ENCODE measurements at places on chromosomes 6 and 20. TPM values are rescaled to one million over a fixed set of nuclear protein-coding genes. Genes with fewer than 3 reads are reported as not detected.
A peak's percentile ranks its signal among the peaks of the same experiment; 100 is the strongest.

Gene KIAA1755
- total RNA-seq, result 0.32 TPM

Gene OPN5
- not detected for total RNA-seq

Gene ZC2HC1B
- total RNA-seq, result not detected

Gene TCEA2
- total RNA-seq, result 6.8 TPM

Gene ZNF311
- total RNA-seq, result 1.1 TPM

Gene PHACTR3
- total RNA-seq, result not detected

Gene CGA
- total RNA-seq, result not detected

Gene COL11A2
- 0.32 TPM for total RNA-seq

Gene SLC26A8
- total RNA-seq, result 0.04 TPM

Gene TMEM170B
- total RNA-seq, result 0.20 TPM

Gene BPIFA2
- total RNA-seq, result not detected

GRCh38 chr6:155528982-155529453 lies 73.4 kb upstream of the NOX3 start:
- ATAC-seq, result peak; percentile 57

GRCh38 chr20:60332523-60332922 lies 374.3 kb downstream of the CDH26 start:
- no peak for ATAC-seq

DNA sequence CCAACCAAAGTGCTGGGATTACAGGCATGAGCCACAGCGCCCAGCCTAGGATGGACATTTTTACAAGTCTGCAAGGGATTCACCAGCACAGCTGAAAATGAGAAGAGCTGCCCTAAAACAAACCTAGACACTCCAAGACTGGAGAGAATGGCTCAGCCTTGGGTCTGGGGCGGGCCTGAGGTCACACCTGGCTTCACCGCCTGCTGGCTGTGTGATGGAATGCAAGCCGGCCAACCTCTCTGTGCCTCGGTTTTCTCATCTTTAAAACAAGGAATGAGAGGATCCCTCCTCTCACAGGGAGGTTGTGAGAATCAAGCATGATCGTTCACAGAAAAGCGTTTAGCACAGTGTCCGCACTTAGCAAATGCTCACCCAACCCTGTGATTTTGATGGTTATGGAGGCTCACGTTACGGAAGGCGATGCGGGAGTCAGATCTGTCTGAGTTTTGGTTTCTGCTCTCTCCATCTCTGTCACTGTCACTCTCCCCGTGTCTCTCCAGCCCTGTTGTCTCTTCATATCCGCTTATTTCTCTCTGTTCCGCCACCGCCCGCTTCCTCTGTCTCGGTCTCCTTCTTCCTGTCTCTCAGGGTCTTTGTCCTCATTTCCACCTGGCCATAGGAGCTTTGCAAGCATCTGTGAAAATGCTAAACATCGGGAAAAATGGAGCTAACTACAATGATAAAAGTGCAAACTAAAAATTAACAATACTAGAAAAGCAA lies 47.6 kb downstream of the CEBPB start:
- no peak for ATAC-seq

DNA sequence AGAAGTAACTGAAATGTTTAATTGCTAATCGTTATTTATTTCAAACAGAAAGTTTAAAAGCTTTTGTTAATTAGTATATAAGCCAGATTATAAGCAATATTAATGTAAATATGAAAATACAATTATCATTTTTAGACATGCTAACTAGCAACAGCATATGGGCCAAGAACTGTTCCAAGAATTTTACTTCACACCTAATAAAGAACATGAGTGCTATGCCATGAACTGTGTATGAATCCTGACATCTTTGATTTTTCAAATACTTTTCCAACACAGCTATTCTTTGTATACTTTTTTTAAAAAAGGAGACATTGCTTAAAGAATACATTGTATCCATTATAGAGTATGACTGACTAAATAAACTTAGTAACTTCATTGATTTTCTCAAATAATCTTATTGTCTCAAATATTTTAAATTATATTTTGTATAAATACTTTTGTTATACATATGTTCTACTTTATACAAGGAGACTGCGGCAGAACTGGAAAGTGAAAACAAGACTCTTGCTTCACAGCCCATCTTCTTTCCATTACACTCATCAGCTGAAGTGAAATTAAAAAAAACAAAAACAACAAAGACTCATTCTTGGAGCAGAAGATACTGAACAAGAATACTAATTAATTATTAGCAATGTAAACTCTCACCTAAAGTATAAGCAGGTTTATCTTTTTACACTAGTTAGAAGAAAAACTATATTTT lies 89.9 kb downstream of the EPHA7 start:
- ATAC-seq, result no peak

GRCh38 chr6:117233145-117233544 lies 32.2 kb upstream of the VGLL2 start:
- ATAC-seq, result no peak

- peak; percentile 52 for ATAC-seq
These were observed 16.3 kb upstream of the POPDC3 start for GRCh38 chr6:105196076-105196475.

DNA sequence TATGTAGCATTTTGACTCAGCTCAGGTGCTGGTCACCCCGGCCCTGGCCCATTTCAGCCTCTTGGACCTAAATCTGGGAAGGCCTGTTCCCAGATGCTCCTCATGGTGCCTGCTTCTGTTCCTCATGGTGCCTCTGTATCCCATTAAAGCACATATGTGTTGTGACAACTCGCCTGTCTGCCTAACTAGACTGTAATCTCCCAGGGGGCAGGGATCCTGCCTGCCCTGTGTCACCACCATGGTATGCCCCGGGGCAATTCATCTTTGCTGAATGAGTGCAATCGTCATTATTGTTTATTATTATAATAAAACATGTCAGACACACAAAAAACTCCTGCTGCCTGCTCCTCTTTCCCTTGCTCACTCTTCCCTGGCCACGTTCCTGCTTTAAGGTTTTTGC lies 62.0 kb downstream of the ZFP64 start:
- no peak for ATAC-seq

DNA sequence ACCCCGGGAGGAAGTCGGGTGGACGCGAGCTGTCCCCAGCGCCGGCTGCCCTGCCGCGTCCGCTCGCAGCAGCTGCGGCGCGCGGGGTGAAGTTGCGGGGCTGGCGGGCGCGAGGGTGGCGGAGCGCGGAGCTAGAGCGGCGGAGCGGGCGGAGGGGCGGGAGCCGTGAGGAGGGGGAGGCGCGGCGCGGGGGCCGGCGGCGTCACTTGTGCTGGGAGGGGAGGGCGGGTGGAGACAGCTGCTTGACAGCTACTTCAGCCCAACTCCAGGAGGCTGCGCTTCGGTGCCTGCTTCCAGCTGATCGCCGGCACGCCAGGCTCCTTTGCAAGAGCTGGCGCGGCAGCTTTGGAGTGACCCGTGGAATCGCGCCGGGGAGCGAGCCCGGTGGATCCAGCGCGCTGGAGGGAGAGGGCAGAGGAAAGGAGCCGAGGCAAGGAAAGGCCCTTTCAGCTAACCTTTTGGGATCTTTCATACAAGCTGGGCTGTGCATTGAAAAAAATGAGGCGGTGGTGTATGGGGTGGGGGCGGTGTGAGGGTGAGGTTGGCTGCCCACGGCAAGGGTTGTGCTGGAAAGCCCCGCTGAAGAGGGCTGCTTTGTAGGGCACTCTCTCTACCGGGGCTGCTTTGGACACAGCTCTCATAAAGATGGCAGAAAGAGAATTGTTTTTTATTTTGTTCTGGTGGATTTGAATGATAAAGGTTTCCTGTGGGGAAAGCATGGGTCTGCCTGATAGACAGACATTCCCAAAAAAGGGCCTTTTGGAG lies 24.6 kb downstream of the RIPOR2 start:
- ATAC-seq, result peak; percentile 36

- no peak for ATAC-seq
These were observed 176.1 kb upstream of the PLN start for GRCh38 chr6:118371955-118372354.

GRCh38 chr6:82869493-82869892 lies 196.1 kb downstream of the UBE3D start:
- ATAC-seq, result no peak

GRCh38 chr6:149834513-149835481 lies 29.4 kb downstream of the LRP11 start:
- peak; percentile 92 for ATAC-seq

DNA sequence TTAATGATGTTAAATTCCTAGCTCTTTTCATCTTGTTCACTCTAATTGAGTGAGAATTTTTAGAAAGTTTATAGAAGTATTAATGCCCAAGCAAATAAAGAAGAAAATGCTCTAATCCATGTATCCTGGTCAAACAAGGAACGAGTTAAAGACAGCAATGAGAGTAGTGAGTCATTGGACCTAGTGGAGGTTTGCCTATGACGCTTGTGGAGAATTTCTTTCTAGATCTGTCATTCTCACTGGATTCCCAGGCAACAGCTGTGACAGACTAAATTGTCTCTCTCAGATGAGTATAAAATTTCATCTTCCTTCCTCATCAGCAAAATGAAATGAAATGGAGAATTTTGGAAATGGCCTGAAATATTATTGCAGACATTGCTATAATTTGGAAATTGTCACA lies 127.9 kb downstream of the COL19A1 start:
- ATAC-seq, result no peak

DNA sequence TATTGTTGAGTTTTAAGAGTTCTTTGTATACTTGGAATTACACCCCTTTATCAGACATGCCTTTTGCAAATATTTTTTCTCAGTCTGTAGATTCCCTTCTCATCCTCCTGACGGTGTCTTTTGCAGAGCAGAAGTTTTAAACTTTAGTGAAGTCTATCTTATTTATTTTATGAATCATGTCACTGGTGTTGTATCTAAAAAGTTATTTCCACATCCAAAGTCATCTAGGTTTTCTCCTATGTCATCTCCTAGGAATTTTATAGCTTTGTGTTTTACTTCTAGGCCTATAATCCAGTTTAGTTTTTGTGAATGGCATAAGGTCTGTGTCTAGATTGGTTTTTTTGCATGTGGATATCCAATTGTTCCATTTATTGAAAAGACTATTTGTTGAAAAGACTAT lies 271.3 kb downstream of the KIF16B start:
- ATAC-seq, result no peak

- no peak for ATAC-seq
These were observed 12.7 kb upstream of the HLA-DRB1 start for GRCh38 chr6:32602383-32602782.

- no peak for ATAC-seq
These were observed 106.6 kb downstream of the DLL1 start for GRCh38 chr6:170184316-170184715.

DNA sequence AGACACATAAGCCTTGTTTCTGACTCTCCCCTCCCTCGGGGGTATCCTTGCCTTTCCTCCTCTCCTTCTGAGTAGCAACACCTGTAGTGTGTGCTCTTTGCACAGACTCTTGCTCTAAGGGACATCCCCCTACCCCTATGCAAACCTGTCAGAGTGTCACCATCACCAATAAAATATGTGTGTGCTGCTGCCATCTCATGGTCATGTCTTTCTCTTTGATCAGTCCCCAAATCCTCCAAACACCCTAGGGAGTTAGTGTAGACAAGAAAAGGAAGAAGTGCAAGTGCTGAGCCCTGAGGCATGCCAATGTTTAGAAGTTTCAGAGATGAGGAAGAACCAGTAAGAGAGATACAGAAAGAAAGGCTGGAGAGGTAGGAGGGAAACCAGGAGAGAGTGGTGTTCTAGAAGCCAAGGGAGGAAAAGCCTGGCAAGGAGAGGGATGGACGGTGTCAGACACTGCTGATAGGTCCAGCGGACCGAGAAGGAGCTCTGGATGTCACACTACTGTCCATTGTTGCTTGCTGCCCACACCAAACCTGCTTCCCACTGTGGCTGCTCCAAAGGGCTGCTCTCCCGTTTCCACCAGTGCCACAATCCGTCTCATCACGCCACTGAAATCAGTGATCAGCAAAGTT lies 16.4 kb downstream of the TRMT6 start:
- peak; percentile 32 for ATAC-seq

- ATAC-seq, result no peak
These were observed 148.7 kb downstream of the PRL start for GRCh38 chr6:22147921-22148776.

GRCh38 chr6:137518386-137518983 lies 24.3 kb upstream of the OLIG3 start:
- no peak for ATAC-seq

- ATAC-seq, result no peak
These were observed 129.7 kb upstream of the AKAP12 start for GRCh38 chr6:151109869-151110575.

DNA sequence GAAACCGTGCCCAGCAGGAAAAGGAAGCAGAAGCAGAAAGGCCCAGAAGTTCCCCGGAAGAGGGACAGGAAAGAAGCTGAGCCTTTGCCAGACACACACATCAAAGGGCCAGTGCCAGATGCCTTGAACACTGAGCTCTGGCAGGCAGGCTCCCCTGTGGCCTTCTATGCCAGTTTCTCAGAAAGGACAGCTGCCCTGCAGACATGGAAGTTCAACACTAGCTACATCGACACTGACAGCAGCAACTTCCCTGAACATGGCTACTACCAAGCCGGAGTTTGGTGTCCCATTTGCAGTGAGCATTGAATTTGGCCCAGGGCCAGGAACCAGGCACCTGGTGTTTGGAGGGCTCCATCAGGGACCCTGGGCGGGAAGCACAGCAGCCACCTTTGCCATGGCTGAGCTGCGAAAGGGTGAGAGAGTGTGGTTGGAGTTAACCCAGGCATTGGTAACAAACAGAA lies 8.0 kb upstream of the RAET1E start:
- ATAC-seq, result no peak

DNA sequence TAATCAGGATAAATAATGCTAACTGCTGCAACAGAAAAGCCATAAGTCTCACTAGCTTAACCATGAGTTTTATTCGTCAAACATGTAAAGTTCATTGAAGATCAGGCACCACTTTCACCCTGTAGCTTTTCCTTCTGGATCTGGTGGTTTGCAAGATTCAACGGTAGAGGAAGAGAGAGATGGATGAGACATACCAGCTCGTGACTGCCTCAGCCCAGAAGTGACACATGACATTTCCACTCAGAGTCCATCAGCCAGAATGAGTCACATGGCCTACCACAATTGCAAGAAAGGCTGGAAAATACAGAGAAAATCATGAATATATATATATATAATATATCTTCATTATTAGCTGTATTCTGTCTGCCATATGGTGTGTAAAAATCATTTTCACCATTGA lies 29.0 kb downstream of the SPTLC3 start:
- ATAC-seq, result no peak

GRCh38 chr6:11291582-11291981 lies 59.1 kb upstream of the NEDD9 start:
- ATAC-seq, result no peak

DNA sequence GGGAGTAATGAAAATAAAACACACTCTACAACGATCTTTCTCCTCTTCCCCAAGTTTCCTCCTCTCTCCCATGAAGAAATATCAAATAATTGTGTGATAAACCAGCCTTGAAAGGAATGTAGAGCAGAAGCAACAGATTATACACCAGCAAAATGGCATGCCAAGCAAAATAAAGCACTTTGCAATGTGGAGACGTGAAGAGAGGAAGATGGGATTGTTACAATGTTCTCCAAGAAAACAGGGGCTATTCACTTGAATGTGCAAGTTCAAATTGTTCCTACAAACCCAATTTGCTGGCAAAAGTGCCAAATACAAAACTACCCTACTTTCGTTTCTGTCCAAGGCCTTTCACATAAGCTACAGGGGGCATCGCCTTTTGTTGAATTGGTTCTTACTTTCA lies 185.1 kb downstream of the PDE7B start:
- ATAC-seq, result no peak

GRCh38 chr6:151733680-151734320 lies 73.7 kb upstream of the ESR1 start:
- ATAC-seq, result no peak

GRCh38 chr20:61567204-61567603 lies 315.1 kb downstream of the CDH4 start:
- ATAC-seq, result no peak
